ENCODE measurements at places on chromosomes 5 and 9.

- no peak for DNase-seq
Measured at GRCh38 chr9:136655536-136656182, 7.1 kb upstream of the EGFL7 start.

- no peak for DNase-seq
Measured at GRCh38 chr9:15189481-15189880, 117.5 kb downstream of the TTC39B start.

GRCh38 chr5:36301858-36302603 lies at the start of gene RANBP3L:
RANBP3L (minus strand) TSS chr5:36301902; CDS start chr5:36301416, 486 bp downstream.
- no peak for DNase-seq

DNA sequence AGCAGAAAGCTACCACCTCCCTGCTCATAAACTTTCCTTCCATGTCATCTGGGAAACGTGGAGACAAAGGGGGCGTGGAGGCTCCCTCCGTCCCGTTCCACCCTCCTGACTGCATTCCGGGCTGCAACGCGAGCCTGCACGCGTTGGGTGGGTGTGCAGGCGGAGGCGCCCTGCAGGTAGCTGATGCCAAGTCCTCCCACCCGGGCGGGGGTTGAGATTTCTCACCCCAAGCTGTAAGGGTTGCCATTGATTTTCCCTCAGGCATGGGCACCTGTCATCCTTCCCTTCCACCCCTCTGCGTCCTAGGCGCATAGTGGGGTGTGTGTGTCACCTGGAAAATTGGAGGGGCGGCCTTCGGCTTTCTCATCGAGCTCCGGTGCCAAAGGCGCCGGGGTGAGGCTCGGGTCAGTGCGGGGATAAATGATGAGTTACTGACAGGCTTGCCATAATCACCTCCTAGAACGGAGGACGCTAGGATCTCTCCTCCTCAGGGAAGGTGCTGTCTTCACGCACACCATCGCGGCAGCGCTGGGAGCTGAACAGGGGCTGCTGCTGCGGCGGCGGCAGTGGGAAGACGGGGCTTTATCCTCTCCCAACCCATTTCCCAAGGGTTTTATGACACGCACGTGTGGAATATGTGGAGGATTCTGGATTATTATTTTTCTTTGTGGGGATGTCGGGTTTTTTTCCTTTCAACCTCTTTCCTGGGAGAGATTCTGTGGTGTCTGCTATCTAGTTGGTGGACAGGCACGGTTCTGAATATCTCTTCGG lies 973 bp downstream of the PLPPR1 start:
- no peak for DNase-seq

DNA sequence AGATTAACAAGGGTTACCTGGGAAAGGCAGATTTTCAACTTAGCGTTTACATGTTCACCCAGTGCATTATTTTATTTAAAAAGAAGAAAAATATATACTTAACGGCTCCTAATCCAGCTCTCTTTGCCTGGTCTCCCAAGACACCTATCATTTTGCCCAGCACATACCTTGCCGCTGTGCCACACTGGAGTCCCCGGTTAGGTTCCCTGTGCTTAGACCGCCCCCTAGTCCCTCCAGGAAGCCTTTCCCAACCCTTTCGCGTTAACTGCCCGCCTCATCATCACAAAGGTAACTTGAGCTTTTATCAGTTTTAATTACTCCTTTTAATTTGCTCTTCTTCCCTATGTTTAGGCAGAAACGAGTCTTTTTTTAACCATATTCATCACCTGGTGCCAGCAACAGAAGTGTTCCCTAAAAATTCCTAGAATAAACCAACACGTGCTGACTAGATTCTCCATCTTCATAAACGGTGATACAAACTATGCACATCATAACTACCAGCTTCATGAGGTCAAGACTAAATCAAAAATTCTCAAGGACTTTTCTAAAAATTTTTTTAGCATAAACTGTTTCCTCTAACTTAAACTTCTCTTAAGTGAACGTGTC lies 19.7 kb downstream of the DNAJA1 start:
- DNase-seq = peak; percentile 34

DNA sequence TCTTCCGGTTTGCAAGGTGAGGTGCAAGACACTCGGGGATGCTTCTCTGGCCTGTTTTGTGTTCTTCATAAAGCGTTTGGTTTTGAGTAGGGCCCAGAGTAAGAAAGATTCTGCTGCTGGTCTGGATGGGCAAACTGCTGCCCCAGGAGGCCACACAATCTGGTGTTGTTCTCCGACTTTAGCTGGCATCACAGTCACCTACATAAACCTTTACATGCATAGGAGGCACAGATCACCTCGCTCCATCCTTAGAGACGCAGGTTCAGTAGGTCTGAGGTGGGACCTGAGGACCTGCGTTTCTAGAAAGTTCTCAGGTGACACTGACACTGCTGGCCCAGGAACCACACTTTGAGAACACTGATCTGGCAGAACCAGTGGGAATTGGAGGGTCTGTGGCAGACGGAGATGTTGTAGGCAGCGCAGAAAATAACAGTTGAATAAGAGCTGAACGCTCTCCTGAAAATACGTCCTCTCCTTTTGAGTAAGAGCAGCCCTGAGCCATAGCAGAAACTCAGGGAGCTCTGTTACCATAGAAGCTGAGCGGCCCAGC lies 3.9 kb upstream of the SLC6A3 start:
- DNase-seq = no peak

- DNase-seq = no peak
Measured at GRCh38 chr5:175672976-175673648, 15.2 kb downstream of the HRH2 start.

DNA sequence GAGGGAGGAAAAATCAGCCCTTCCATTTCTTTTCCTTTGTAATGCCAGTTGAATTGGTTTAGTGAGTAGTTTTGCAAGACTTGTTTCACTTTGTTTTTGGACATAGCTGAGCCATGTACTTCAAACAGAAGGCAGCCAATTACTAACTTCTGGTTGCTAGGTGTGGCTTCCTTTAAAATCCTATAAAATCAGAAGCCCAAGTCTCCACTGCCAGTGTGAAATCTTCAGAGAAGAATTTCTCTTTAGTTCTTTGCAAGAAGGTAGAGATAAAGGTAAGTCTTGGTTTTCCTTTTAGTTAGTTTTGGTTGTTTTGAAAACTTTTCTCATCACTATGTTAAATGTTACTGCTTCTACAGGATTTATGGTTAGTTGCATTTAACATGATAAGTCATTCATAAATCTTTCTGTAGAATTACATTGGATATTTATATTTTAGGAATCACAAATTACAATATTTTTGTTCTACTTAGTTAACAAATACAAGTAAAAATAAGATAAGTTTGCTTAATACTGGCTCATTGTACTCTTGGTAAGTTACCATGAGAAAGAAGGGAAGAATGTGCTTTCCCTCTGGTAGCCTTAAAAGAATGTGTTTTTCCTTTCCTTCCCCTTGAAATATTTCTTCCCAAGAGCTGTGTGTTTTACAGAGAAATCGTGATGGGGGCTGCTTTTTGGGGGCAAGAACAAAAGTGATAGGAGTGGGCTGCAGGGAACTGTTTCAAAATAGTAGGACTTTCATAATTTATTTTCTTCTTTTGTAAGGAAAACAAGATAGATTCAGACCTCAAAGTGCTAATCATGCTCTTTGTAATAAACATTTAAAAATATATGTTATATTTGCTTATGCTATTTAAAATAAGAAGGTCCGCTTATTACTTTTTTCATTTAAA lies at the start of gene ANXA1:
Gene ANXA1, plus strand, starts transcription at position 213 of the 890 bp plus-strand sequence. CDS start 6,671 bp downstream, outside the sequence.
- DNase-seq = peak; percentile 87

- no peak for DNase-seq
Measured at GRCh38 chr9:125970340-125970739, 223.2 kb downstream of the PBX3 start.

- no peak for DNase-seq
Measured at GRCh38 chr5:77437194-77437593, 54.9 kb downstream of the WDR41 start.

Data from foreskin fibroblast (primary cell).